IMR-90 (cell line): ENCODE measurements at places on chromosomes 2 and 18. TPM values are rescaled to one million over a fixed set of nuclear protein-coding genes. Genes with fewer than 3 reads are reported as not detected.

Gene MAP2
- 0.28 and 0.36 TPM in 2 replicates for total RNA-seq

Gene GNAL
- 0.28 and 0.36 TPM in 2 replicates for total RNA-seq

DNA sequence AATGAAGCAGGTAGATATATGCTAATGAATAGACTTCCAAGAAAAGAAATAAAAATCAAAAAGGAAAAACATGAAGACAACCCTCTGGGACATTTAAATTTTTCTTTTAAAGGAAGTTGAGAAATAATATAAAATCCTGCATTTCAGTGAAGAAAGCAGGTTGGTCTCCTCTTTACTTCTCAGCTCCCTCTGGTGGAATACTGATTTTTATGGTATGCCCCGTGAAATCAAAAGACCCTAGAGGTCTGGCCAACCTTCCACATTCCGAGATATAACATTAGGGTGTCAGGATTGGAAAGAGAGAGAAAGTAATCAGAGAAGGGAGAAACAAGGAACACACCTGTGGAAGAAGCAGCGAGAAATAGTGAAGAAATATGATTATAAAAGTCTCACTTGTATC, 72.7 kb downstream of the DNER start:
- no peak for DNase-seq
- H3K4me1 ChIP-seq = no peaks in the 10 kb centered on the region
- no peaks in the 10 kb centered on the region for H3K27me3 ChIP-seq
- no peaks in the 10 kb centered on the region for H3K36me3 ChIP-seq
- no peak overlapping the region for H3K27ac ChIP-seq
- no peak overlapping the region for H3K4me3 ChIP-seq

- no peaks in the 10 kb centered on the region for H3K4me1 ChIP-seq
- H3K4me3 ChIP-seq = no peak overlapping the region
- H3K27ac ChIP-seq = no peak overlapping the region
- H3K36me3 ChIP-seq = no peaks in the 10 kb centered on the region
Observed at GRCh38 chr2:128901572-128902391, 583.1 kb upstream of the HS6ST1 start.

DNA sequence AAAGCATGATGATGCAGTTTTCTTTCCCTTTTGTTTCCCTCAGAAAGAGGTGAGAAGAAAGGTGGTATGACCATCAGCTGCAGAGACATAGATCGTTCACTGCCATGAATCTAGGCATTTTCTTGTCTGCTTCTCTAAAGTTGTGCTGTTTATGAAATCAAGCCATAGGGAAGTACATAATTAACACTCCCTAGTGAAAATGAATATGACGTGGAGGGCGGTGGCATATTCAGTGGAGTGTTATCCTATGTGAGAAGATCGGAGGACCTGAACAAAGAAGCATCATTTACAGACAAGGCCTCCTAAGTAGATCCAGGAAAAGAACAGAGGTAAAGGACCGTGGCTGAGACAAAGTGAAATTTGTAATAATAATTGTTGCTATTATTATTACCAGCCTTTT, 509.0 kb upstream of the SLC39A10 start:
- no peaks in the 10 kb centered on the region for H3K27me3 ChIP-seq
- H3K4me1 ChIP-seq = no peaks in the 10 kb centered on the region
- no peak for DNase-seq
- H3K27ac ChIP-seq = no peak overlapping the region
- H3K4me3 ChIP-seq = no peak overlapping the region

DNA sequence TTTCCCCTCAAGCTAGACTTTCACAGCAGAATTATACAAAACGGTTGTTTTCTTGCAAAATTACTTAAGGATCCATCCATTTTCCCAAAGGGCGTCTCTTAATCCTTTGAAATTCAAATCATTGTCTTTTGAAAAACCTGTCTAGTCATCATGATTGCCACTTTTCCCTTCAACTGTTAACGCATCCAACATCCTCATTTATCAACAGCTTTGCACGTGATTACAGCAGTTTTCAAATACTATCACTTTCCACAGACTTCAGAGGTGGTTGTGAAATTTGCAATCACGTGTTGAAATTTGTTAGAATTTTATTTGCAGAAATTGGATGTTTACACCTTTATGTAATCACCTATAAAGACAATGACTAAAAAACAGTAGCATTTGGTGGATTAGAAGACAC, 304.4 kb upstream of the SLC39A10 start:
- H3K36me3 ChIP-seq = no peaks in the 10 kb centered on the region
- no peaks in the 10 kb centered on the region for H3K27me3 ChIP-seq
- no peaks in the 10 kb centered on the region for H3K4me1 ChIP-seq
- no peak overlapping the region for H3K4me3 ChIP-seq

Gene AQP12B
- total RNA-seq = not detected in 2 replicates

Gene ABCG5
- not detected in 2 replicates for total RNA-seq

- DNase-seq = peak; percentile 96
- H3K36me3 ChIP-seq = no peaks in the 10 kb centered on the region
- no peak overlapping the region for H3K4me3 ChIP-seq
- H3K27me3 ChIP-seq = no peaks in the 10 kb centered on the region
Observed at GRCh38 chr2:40240070-40240469, 211.8 kb downstream of the SLC8A1 start.

DNA sequence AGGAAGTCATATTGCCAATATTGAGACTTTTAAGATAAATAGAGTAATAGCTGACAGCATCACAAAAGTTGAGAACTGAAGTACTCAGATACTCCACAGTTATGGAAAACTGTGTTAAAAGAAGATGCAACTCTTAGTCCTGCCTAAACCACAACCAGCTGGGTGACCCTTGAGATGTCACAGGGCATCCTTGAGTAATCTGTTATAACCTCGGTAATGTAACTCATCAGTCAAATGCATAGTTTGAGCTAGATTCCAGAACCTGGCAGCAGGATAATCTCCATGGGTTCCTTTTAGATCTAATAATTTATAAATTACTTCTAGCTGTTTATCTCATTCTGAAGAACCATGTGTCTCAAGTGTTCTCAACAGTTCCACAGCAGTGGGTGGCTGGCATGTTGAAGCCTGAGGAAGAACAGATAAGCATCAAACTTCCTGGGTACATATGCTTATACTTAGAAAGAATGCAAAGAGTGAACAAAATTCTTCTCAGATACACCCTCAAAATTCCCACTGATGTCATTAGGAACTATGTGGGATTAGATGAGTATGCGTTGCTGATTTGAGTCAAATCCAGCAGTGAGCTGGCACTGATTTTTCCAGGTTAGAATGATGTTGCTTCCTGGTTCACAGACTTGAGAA, 304.1 kb upstream of the ERBB4 start:
- H3K4me1 ChIP-seq = peaks cover 8% of the 10 kb centered on the region
- DNase-seq = peak; percentile 90
- H3K27ac ChIP-seq = no peak overlapping the region; the same call in 1 of the 2 replicates
- H3K27me3 ChIP-seq = no peaks in the 10 kb centered on the region
- H3K4me3 ChIP-seq = no peak overlapping the region

DNA sequence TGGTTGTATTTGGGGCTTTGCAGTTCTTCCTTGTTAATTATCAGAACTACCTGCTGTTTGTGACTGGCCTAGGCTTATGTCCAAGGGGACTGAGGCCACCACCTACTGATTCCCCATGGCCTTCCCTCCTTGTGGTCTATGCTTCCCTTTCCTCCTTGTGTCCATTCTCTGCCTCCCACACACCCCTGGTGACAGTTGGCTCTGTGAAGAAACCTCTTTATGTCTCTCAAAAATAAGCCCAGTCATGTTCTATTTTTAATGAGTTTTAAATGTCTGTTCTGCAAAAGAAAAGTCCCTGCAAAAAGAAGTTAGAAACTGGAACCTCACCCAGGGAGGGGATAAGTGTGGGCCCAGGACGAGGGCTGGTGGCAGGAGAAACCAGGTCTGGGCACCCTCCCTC, 105.0 kb downstream of the SMC6 start:
- H3K4me3 ChIP-seq = no peak overlapping the region
- H3K27me3 ChIP-seq = no peaks in the 10 kb centered on the region
- peaks cover 17% of the 10 kb centered on the region for H3K4me1 ChIP-seq
- no peaks in the 10 kb centered on the region for H3K36me3 ChIP-seq
- no peak overlapping the region for H3K27ac ChIP-seq

Gene SYT4
- total RNA-seq = not detected in 2 replicates

Gene ERFE
- total RNA-seq = 0.56 and 1.3 TPM in 2 replicates

GRCh38 chr2:98433363-98433964, 11.2 kb upstream of the INPP4A start:
- no peak for DNase-seq
- H3K4me1 ChIP-seq = no peaks in the 10 kb centered on the region
- H3K36me3 ChIP-seq = no peaks in the 10 kb centered on the region
- H3K27me3 ChIP-seq = peaks cover 13% of the 10 kb centered on the region
- no peak overlapping the region for H3K4me3 ChIP-seq

GRCh38 chr18:6682437-6683111, 46.9 kb upstream of the ARHGAP28 start:
- peaks cover 2% of the 10 kb centered on the region; the same call in 1 of the 2 replicates for H3K27me3 ChIP-seq
- H3K36me3 ChIP-seq = no peaks in the 10 kb centered on the region
- H3K4me1 ChIP-seq = peaks cover 1% of the 10 kb centered on the region; the same call in 1 of the 2 replicates
- no peak overlapping the region for H3K4me3 ChIP-seq
- peak; percentile 4 for DNase-seq

Gene WDR54
- 43.6 and 57.2 TPM in 2 replicates for total RNA-seq

DNA sequence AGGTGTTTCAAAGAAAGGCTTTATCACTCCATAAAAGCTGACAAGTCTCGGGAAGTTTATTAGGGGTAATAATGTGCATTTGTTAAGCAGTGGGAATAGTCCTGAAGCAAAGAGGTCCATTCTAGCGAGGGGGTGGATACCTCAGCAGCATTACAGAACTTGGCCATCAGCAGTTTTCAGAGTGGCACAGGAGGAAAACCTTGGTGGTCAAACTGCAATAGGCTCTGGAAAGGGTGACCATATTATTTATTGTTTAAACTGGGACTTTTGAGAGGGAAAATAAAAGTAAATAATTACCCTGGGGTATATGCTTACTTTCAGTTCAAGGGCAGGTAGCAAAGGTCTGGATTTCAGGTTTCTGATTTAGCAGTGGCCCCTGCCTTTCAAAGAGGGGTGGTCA, 115.5 kb upstream of the KLHL14 start:
- H3K27me3 ChIP-seq = no peaks in the 10 kb centered on the region
- no peak for DNase-seq
- no peak overlapping the region for H3K4me3 ChIP-seq
- H3K36me3 ChIP-seq = no peaks in the 10 kb centered on the region
- no peak overlapping the region for H3K27ac ChIP-seq

GRCh38 chr2:15378148-15378908, 182.8 kb downstream of the NBAS start:
- no peak overlapping the region for H3K4me3 ChIP-seq
- no peak for DNase-seq
- H3K27ac ChIP-seq = no peak overlapping the region
- no peaks in the 10 kb centered on the region for H3K4me1 ChIP-seq

Gene TEKT4
- not detected in 2 replicates for total RNA-seq

Gene FAM237A
- not detected in 2 replicates for total RNA-seq

DNA sequence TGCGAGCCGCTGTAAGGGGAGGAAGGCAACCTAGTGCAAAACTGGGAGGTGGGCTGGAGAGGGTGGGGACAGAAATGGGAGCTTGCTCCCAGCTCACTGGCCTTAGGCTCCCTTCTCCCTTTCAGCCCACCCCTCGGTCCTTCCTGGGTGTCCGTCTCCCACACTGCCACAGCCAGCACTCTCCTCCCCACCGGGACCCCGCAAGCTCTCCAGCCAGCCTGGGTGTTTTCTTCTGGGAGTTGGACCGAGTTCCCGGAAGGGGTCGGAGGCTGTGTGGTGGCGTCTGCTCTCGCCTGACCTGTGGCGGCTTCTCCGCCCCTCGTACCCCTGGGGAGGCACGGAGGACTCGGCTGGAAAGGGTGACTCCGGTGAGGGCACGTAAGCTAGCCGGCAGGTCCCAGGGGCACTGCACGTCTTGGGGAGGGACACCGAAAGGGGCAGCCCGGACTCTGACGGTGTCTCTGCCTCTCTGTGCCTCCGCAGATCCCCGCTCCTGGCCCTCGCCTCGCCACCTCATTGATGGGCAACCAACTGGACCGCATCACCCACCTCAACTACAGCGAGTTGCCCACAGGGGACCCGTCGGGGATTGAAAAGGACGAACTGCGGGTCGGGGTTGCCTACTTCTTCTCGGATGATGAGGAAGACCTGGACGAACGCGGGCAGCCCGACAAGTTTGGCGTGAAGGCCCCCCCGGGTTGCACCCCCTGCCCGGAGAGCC, 1.1 kb downstream of the LRATD1 start:
- no peaks in the 10 kb centered on the region for H3K36me3 ChIP-seq
- no peak for DNase-seq
- H3K27me3 ChIP-seq = peaks cover 25% of the 10 kb centered on the region
- H3K27ac ChIP-seq = no peak overlapping the region
- no peak overlapping the region for H3K4me3 ChIP-seq

Gene SIX3
- total RNA-seq = not detected in 2 replicates
